COR-L47 (cell line): ENCODE measurements at places on chromosomes 3 and 15.

DNA sequence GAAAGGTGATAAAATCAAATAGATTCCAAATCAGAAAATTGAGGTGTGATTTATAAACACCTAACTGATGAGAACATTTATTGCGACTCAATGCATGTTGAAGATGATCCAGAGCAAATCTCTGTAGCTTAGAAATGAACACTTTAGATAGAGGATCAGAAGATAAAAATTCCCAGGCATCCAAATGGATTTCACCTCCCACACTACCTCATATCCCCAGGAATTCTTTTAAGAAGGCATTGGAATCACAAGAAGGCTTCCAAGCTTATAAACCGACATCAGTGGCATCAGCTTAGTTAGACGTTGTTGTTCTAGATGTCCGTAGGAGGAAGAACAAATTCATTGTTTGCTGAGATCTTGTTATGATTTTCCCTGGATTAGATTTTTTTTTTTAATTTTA lies 154.4 kb downstream of the EBLN2 start:
- DNase-seq, result no peak

DNA sequence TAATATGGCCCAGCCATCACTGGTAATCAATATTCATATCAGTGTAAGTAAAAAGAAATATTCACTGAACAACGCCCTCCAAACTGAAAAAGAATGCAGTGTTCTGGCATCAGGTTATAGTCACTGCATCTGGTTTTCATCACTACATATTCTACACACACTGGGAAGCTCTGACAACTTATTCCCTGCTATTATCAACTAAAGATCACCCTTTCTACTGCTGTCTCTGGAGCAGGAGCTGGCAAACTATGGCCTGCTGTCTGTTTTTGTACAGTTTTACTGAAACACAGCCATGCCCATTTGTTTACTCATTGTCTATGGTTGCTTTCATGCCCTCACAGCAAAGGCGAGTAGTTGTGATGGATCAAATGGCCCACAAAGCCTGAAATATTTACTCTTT lies 35.3 kb downstream of the TUBGCP4 start:
- no peak for DNase-seq

DNA sequence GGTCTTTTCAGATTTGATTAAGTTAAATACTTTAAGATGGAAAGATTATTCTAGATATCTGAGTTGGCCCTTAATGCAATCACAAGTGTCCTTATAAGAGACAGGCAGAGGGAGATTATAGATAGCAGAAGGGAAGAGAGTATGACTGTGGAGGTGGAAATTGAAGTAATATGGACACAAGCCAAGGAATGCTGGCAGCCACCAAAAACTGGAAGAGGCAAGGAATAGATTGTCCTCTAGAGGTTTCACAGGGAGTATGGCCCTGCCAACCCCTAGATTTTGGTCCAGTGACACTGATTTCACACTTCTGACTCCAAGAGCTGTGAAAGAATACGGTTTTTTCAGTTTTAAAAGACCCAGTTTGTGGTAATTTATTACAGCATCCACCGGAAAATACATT lies 1498.7 kb upstream of the CADM2 start:
- no peak for DNase-seq

- DNase-seq, result no peak
Measured at GRCh38 chr3:42053476-42053875, 37.7 kb upstream of the TRAK1 start.

DNA sequence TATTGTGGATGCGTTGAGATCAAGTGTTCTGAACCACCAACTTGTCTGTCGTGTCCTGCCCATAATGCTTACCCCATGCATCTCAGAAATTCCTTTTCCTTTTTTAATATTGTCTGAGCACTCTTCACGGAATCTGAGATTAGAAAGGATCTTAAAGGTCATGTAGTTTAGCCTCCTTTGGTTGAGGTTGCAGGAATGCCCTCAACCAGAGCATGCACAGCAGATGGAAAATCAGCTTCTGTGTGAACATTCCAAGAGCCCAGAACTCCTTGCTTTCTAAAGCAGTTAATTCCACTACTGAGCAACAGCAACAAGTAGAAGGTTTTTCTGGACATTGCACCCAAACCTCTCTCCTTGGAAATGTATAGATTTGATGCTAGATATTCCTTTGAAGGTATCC lies 153.7 kb downstream of the TPRG1 start:
- no peak for DNase-seq
